CMK (cell line): ENCODE measurements at places on chromosomes 2 and 18.

DNA sequence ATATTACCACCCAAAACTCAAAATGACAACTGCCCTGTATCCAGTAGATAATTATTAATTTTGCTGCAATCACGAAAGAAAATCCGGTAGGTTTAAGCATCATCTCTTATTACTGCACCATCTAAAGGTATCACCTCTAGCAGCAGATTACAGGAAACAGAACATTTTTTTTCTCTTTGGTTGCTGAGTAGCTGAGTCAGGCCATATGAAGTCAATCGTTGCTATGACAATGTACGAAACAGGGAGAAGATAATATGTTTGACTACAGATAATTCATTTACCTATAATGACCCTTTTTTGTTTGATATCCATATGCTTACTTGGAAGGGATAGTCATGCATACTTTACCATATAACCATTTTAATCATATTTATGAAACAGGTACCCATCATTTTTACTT is 831.6 kb upstream of the CHAC2 start:
- DNase-seq: no peak

DNA sequence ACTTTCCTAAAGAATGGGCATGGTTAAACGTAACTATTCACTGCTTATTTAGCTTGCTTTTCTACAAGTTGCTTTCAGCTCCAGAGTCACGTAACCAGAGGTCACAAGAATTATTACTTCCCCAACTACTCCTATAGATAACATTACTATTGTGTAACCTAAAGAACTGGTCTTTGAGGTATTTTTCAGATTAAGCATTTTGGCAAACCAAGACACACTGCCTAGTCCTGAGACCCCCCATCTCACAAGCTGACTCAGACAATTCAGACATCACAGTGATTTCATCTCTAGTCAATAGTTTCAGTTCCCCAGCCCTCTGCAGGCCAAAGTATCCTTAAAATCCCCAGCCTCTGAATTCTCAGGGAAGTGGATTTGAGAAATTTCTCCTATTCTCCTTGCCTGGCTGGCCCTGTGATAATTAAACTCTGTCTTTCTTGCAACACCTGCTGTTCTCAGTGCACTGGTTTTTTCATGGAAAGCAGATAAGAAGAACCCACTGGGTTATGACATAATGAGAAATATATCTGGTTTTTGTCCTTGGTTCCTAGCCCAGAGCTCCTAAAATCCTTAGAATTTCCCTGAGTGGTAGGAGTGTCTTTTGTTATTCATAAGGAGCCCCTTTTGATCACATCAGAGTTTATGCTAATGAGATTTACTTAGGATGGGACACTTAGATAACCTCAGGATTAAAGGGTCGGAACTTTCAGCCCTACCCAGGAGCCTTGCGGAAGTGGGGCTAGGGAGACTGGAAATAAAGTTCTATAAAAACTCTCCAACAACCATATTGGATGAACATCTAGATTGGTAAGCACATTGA is 1310.8 kb upstream of the CHAC2 start:
- no peak for DNase-seq

DNA sequence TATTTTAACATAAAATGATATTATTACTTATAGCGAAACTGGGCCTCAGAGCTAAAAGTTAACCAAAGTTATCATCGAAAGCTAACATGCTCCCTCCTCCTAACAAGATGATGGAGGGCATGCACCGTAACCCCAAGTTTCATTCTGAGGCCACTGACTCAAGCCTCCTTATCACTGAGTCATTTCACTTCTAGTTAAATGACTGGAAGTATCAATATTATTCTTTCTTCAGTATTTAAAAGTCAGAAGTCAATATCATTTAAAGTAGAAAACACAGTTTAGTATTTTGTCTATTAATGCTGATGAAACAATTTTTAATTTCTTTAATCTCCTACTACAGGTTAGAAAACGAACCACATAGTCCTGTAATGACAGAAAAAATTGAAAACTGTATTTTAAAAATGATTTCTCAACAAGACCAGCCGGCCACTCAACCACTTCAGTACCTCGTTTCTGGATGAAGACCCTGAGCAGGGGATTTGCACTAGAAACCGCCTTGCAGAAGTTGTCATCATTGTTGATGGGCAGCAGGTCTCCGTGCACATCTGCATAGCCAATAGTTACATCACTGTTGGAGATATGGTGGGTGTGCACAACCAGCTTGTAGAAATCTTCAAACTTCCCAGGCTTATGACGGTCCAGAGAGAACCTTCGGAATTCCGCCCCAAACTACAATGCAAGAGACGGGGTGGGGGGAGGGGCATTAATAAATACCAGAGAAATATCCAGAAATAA is 44.9 kb downstream of the PARD6G start:
- no peak for DNase-seq

- no peak for DNase-seq
Observed at GRCh38 chr2:56177420-56178220, 6.2 kb upstream of the CCDC85A start.

DNA sequence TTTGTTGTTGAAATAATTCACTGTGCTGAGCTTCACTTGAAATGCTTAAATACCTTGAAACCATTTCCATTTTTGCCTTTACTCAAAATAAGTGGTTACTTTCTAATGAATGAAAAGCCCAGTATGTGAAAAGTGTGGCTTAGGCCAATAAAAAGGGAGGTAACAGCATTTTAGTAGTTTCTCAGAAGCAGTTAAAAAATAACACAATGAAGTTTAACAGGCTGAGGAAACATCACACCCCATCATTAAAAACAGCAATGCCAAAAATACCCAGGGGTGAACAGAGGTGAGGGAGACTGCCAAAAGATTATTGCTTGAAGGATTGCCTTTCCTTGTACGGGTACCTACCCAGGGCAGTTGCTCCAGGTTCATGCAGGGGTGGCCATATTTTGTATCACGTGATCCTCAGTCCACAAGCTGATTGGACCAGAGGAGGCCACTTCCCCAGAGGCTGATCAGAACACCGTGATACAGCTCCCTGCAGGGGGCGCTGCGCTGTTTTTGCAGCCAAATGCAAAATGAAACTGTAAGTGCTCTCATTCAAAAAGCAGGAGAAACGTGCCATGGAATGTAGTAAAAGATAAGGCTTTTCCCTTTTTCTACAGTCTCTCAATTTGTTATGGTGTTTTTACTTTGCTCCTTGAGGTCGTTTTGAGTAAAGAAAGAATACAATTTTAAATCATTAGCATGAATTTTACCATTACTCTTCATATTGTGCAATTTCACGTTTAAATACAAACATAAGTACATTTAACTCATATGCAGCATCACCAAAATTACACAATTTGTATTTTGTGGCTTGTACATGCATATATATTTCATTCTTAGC is 70.2 kb upstream of the SH3BP4 start:
- peak; percentile 76 for DNase-seq
